Fibroblast of gingiva (primary cell): ENCODE measurements at places on chromosomes 5 and 9.

GRCh38 chr5:169583101-169583423, 511 bp upstream of the SPDL1 start:
- no peak for DNase-seq

DNA sequence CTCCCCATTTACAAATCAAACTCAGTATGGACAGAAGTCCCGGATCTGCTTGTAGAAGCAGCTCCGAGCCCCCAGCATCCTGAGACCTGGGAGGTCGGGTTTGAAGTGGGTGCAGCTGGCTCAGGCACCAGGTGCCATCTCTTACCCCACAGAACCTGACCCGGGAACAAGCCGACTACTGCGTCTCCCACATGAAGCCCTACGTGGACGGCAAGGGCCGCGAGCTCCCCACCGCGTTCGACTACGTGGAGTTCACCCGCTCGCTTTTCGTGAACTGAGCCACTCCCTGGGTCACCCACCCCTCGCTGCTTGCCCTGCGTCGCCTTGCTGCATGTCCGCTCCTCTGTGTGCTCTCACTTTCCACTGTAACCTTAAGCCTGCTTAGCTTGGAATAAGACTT, 23.6 kb downstream of the DYNC2I2 start:
- no peak for DNase-seq

- peak; percentile 36 for DNase-seq
Observed at GRCh38 chr9:71929791-71930440, 18.5 kb downstream of the C9orf85 start.

DNA sequence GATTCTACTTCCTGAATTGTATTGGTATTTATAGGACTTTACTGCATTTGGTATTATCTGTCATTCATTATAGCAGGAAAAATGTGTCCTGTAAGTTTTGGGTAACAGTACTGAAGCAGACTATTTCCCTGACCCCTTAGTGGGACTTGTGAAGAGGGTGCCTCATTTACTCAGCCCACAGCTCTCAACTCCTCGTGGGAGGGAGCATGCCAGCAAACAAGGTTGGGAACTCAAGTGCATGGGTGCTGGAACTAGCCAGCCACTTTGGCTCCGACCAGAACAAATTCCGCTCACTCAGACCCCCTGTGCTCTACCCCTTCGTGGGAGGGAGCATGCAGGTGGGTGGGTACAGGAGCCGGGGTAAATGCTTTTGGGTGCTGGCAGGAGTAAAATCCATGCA, 1773.5 kb upstream of the WWC1 start:
- DNase-seq: no peak

DNA sequence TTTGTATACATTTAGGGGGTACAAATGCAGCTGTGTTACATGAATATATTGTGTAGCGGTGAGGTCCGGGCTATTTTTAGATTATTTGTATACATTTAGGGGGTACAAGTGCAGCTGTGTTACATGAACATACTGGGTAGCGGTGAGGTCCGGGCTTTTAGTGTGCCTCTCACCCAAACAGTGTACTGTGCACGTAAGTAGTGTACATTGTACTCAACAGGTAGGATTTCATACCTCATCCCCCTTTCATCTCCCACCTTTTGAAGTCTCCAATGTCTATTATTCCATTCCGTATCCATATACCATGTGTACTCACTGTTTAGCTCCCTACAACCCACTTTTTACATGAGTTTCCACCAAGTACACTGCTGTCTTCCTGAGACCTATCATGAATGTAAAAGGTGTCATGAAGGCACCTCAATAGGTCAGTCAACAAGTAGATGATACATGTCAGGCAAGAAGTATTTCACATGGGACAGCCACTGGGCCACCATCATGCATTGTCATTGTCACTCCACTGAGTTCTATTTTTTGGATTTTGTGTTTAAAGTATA, 27.7 kb downstream of the SKP1 start:
- no peak for DNase-seq

- DNase-seq: no peak
Observed at GRCh38 chr5:4720831-4721230, 419.3 kb upstream of the ADAMTS16 start.

GRCh38 chr9:86354818-86355309, 654 bp upstream of the TUT7 start:
- peak; percentile 6 for DNase-seq

DNA sequence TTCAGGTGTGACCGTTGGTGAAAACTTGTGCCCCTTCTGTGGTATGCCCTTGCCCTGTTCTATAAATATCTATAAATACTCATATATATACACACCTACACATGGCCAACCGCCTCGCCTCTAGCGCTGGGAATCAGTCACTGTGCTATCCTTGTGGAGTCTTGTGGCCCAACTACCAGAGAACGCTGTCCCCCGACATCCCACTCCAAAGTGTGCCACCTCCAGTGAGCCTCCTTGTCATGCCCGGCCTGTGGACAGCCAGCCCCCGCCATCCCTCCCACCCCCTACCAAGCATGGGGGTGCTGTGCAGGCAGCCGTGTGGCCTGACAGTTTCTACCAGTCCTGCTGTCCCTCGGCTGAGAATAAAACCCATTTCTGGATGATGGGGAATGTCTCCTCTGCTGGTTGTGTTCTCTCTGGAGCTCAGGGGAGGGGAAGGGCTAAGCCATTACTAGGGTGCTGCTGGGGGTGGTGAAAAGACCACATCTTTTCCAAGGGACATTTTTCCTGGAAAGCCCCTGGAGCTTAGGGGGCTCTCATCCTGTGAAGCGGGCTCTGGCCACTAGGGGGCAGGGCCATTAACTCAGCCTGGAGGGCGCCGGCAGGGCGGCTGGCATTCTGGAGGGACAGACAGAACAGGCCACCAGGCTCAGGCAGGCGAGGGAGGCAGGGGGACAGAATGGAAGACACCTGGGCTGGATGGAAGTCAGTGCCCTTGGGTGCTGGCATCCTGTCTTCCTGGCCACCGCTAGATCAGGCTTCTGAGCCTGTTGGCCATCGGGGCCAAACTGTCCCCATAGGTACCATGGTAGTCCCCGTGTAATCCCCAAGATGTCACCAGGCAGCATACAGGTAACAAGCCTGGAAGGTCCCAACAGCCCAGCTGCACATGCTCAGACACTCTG, 20.7 kb downstream of the GOLGA2 start:
- peak; percentile 43 for DNase-seq

GRCh38 chr5:147065071-147065470, 169.8 kb upstream of the STK32A start:
- DNase-seq: no peak

GRCh38 chr5:147809830-147810666, 21.4 kb downstream of the SPINK1 start:
- no peak for DNase-seq
